ENCODE measurements at places on chromosomes 3 and 15.

DNA sequence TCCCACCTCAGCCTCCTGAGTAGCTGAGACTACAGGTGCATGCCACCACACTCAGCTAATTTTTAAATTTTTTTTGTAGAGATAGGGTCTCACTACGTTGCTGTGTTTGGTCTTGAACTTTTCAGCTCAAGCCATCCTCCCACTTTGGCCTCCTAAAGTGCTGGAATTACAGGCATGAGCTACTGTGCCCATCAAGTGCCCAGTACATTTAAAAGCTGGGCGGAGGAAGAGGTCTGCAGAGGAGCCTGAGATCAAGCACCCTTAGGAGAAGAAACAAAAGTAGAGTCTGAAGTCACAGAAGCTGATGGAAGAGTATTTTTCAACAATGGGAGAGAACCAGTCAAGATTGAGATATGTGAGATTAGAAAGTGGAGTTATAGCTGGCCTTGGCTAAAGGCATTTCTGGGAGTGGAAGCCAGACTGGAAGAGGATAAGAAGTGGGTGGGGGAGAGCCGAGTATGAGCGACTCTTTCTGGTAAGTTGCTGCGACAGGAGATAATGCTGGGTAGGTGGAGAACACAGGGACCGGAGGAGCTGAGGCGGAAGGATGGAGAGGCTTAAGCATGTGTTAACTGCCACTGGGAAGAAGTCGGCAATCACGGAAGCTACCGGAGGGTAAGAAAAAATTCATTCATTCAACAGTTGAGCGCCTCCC is 782 bp upstream of the IREB2 start:
- no peak for DNase-seq

DNA sequence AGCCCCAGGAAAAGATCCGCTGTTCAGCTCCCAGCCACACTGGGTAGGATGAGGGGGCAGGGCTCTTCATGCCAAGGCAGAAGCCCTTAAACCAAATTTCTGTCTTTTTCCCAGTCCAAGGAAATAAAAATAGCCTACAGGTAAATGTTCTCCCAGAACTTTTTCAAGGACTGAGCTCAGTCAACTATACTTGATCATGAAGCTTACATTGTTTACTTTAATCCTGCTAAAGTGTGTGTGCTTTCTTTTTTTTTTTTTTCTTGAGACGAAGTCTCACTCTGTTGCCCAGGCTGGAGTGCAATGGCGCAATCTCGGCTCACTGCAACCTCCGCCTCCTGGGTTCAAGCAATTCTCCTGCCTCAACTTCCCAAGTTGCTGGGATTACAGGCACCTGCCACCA is 17.9 kb downstream of the CLDN18 start:
- DNase-seq = no peak

GRCh38 chr15:88805031-88805780 is 2.0 kb downstream of the ACAN start:
- no peak for DNase-seq

- peak; percentile 57 for DNase-seq
Measured at GRCh38 chr3:48039487-48040190, 23.4 kb upstream of the MAP4 start.

DNA sequence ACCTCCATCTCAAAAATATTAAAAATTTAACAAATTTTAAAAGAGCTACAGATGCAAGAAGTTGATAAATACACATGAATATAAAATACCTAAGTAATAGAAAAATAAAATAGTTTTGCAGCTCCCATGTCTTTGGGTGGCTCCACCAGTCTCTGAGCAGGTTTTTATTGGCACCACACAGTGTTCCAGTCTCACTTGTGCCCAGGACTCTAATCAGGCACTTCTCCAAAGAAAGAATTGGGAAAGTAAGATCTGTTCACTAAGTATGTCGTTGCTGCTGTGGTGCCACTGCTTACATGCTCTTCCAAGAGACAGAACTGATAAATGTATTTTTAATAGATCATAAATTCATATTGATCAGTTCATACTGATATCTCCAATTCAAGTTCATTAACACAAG is 92.5 kb upstream of the ABI3BP start:
- no peak for DNase-seq

GRCh38 chr3:59079962-59080361 is 30.1 kb upstream of the CFAP20DC start:
- no peak for DNase-seq

GRCh38 chr3:174640932-174641331 is 218.2 kb upstream of the NAALADL2 start:
- no peak for DNase-seq

DNA sequence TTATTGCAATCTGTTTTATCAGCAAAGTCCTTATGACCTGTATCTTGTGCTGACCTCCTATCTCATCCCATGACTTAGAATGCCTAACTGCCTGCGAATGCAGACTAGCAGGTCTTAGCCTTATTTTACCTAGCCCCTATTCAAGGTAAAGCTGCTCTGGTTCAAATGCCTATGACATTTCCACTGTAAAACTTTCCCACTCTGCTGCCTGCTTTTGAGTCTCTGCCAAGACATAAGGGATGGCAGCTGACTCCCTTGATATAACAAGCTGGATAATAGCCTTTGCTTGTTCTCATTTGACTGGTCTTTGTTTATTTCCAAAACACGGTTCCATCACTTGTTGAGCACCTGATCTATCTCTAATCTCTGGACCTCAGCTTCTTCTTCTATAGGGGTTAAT is 131.9 kb upstream of the STRIT1 start:
- DNase-seq = peak; percentile 86

GRCh38 chr3:183933160-183933559 is 48.5 kb upstream of the PARL start:
- no peak for DNase-seq

DNA sequence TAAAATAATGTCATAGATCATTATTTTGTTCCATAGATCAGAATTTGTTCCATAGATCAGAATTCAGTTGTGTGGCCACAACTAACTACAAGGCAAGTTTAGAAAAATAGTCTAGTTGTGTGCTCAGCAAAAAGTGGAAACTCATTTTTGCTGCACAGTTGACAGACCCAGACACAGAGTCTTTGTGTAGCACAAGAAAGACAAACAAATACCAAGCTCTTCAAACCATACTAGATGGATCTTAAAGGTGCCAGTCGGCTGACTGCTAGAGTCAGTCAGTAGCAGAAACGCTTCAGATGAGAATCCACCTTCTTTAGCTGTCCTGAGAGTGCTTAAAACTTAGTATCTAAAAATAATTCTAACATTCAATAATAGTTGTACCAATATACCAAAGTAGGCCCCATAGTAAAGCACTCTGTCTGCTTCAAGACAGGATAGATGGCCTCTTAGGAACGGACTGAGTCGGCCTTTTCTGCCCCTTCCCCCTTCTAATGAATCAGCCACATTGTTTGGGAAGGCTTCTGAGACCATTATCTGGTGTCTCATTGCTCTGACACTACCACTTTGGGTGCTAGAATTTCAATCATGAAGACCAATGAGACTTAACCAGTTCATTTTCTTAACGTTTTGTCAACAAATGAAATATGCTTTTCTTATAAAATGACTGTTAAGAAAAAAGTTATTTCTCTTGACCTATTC is 27.7 kb upstream of the SLC4A7 start:
- DNase-seq = no peak

GRCh38 chr3:16297997-16298885 is 33.2 kb downstream of the OXNAD1 start:
- DNase-seq = no peak

GRCh38 chr15:63050731-63051155 is 8.2 kb downstream of the TPM1 start:
- no peak for DNase-seq

DNA sequence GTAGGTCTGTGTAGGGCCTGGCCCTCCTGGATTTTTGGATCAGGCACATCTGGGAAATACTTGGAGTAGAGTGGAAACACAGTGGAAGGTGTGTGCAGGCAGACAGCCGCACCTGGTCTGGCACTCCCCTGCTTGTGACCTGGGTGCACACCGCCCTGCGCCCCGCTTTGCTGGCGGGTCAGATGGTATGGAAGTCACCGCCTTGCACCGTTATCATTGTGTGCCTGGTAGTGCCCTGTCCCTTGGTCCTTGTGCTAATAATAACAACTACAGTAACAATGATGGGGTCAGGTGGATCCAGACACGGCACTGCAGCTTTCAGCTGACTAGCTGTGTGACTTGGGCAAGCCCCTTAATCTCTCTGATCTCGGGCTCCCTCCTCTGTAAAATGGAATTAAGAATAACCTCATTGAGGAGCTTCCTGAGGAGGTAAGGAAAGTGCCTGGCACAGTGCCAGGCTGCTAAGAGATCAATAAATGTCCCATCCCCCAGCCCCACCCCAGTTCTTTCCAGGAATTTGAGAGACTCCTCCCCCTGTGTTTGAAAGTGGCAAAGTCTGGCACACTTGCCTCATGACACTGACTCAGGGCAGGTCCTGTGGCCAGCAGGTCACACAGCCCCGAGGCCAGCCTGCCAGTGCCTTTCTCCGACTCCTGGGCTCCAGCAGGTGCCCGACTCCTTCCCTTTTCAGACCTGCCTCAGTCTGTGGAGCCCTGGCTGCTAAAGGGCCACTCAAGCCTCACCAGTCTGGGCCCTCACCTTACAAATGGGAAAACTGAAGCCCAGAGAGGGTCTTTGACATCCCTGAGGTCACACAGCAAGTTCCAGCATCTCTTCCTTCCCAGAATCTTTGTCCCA is 9.8 kb downstream of the ISG20 start:
- no peak for DNase-seq

- DNase-seq = peak; percentile 79
Measured at GRCh38 chr3:61381745-61382392, 130.6 kb upstream of the FHIT start.

- no peak for DNase-seq
Measured at GRCh38 chr3:168060317-168060716, 35.4 kb downstream of the GOLIM4 start.

- peak; percentile 30 for DNase-seq
Measured at GRCh38 chr3:20320489-20320888, 134.5 kb upstream of the SGO1 start.

- DNase-seq = no peak
Measured at GRCh38 chr3:126465928-126466544, 9.7 kb downstream of the ZXDC start.

GRCh38 chr3:126356373-126357264 is 589 bp downstream of the KLF15 start:
- DNase-seq = peak; percentile 17

DNA sequence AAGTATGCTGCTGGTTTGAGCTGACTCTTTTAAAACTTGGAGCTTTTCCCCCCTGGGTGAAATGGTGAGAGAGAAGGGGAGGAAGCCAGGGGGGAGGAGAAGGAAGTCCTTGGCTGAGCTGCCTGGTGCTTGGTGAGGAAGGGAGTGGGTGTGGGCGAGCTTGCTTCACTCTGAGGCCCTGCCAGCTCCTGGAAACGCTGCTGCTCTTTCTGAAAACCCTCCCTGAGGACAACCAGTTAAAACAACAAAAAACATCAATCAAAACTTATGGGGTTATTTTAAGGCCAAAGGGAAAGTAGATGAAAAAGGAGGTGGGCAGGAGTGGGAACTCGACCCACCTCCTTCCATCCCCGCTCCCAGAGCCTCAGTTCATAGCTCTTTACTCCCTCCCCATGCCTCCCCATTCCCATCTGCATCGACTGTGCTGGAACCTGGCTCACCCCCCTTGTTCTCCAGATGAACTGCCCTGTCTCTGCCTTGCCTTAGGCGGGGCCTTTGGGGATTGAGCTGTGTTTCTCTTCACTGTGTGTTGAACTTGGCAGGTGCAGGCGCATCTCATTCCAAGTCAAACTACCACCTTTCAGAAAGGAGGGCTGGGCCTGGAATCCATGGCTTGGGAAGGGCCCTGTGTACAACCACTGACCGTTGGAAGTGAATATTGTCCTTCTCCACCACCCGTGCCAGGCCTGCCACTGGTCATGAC is 166.1 kb downstream of the ZNF621 start:
- DNase-seq = no peak

DNA sequence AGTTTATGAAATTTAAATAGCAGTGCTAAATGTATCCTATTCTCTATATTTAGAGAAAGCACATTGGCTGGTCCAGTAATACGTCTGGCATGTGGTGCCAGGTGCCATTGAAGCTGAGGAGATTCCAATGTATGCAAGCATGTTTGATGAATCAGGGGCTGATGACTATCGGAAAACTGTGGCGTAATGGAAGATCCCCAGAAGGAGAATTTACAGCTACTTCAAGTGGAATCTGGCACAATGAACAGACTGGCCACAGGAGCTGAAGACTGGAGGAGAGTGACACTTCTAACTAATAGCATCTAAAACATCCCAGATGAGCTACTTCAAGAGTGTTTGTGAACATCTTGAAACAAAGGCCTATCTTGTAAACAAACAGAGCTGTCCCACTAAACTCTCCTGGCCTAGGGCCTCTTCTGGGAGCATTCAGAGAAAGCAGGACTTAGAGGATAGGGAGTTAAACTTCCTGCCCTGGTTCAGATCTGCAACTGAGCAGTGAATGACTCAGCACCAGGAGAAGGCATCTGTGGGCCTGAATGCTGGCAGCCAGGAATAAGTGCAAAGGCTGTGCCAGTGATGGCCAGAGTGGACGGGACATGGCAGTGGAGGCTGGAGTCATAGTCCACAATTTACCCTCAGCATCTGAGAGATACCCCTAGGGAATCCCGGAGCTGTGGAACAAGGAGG is 15.2 kb upstream of the ACTC1 start:
- peak; percentile 96 for DNase-seq

DNA sequence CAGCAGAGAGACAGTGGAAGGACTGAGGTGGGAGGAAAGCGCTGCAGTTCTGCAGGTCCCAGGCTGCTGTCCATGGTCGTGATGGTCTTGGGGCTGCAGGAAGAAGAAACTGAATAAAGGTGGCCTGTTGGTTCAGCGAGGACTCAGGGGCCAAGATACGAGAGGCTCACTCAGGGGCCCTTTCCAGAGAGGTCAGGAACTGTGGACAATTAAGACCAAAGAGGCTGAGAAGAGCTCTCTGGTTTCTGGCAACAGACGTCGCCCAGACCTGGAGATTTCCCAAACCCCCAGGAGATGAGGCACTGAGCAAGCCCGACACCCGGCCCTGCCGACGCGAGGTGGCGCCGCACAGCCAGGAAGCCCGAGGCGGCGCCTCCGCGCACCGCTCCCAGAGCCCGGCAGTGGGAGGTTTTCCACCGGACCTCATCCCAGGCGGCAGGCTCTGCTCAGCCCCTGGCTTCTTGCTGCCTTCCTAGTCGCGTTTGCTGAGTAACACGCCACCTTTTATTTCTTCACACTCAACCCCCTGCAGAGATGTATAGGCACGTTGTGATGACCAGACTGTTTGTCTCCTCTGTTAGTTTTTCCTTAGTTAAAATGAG is 56.4 kb upstream of the ARRDC4 start:
- DNase-seq = peak; percentile 54
